ENCODE measurements at places on chromosomes 1 and 21. TPM values are rescaled to one million over a fixed set of nuclear protein-coding genes. Genes with fewer than 3 reads are reported as not detected.

CFAP45 gene
- not detected for total RNA-seq

C1orf116 gene
- 0.59 TPM for total RNA-seq

TRIM45 gene
- 1.5 TPM for total RNA-seq

KCNQ4 gene
- 2.1 TPM for total RNA-seq

NECTIN4 gene
- total RNA-seq, result not detected

RNU1-1 gene
- under 0.01 TPM for total RNA-seq

CENPF gene
- total RNA-seq, result 47.3 TPM

SLC5A3 gene
- 16.6 TPM for total RNA-seq

SUSD4 gene
- total RNA-seq, result 1.1 TPM

RIIAD1 gene
- not detected for total RNA-seq

ICOSLG gene
- 1.1 TPM for total RNA-seq

SLC41A1 gene
- 9.1 TPM for total RNA-seq

FAM3B gene
- total RNA-seq, result 18.2 TPM

DIO1 gene
- total RNA-seq, result 155 TPM

LEFTY1 gene
- 1.1 TPM for total RNA-seq

DHRS3 gene
- total RNA-seq, result 62.6 TPM

C1QC gene
- 151 TPM for total RNA-seq

LMX1A gene
- 0.05 TPM for total RNA-seq

SERTAD4 gene
- total RNA-seq, result under 0.01 TPM

SPRR1B gene
- not detected for total RNA-seq

SPEN gene
- total RNA-seq, result 17.9 TPM

SELENON gene
- total RNA-seq, result 10.1 TPM

TDRD10 gene
- 0.23 TPM for total RNA-seq

KRTAP19-1 gene
- total RNA-seq, result not detected

KCNA3 gene
- total RNA-seq, result 0.23 TPM

TNFSF4 gene
- total RNA-seq, result 2.1 TPM

PPM1J gene
- total RNA-seq, result not detected

FAM43B gene
- total RNA-seq, result 0.09 TPM

FAM72D gene
- total RNA-seq, result 0.08 TPM

LCE2A gene
- total RNA-seq, result not detected

VAMP3 gene
- total RNA-seq, result 29.5 TPM

KANK4 gene
- 4.6 TPM for total RNA-seq

NPR1 gene
- total RNA-seq, result 15.8 TPM

PYGO2 gene
- 6.5 TPM for total RNA-seq

RAP1A gene
- total RNA-seq, result 14.2 TPM

MAP3K21 gene
- 0.51 TPM for total RNA-seq

GPR52 gene
- 4.8 TPM for total RNA-seq

OLIG2 gene
- not detected for total RNA-seq

SPATA45 gene
- 0.28 TPM for total RNA-seq

TATDN3 gene
- total RNA-seq, result 6.6 TPM

KCNJ15 gene
- total RNA-seq, result 4.8 TPM

LCE2B gene
- total RNA-seq, result not detected

BRINP3 gene
- total RNA-seq, result not detected

CR1 gene
- 16.7 TPM for total RNA-seq

MSH4 gene
- 0.14 TPM for total RNA-seq

ZMYND12 gene
- 2.1 TPM for total RNA-seq

HHAT gene
- total RNA-seq, result 2.2 TPM

PERM1 gene
- total RNA-seq, result under 0.01 TPM

ASAP3 gene
- total RNA-seq, result 20.9 TPM

TNFRSF9 gene
- total RNA-seq, result 0.09 TPM

TNFRSF4 gene
- 0.08 TPM for total RNA-seq

OR2T8 gene
- not detected for total RNA-seq

Data from liver (tissue), 10 donors.